ENCODE measurements at places on chromosomes 1 and 21.

DNA sequence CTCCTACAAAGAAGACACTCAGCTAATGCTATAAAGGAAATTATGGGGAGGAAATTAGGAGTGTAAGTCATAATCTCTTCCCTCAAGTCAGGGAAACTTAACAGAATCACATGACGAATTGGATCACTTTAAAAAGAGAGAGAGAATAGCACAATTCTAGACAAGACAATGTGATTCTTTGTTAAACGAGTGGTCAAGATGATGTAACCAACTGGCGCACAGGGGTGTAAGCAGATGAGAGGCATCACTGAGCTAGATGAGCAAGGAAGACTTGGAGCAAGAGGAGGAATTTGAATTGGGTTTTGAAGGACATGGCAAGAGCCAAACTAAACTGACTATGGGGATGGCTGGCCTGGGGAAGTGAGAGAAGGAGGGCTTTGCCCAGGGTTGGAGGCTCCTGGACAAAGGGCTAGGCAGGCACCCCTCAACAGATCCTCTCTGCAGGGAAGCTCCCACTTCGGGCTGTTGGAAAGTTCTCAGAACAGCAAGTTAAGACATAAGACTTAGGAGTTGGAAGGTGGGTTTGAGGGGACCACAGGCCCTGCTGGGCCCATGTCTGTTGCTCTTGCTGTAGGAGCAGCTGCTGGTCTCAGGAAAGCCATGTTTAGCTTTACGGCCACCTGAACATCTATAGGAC lies 123.9 kb upstream of the GRIK3 start:
- DNase-seq = no peak

DNA sequence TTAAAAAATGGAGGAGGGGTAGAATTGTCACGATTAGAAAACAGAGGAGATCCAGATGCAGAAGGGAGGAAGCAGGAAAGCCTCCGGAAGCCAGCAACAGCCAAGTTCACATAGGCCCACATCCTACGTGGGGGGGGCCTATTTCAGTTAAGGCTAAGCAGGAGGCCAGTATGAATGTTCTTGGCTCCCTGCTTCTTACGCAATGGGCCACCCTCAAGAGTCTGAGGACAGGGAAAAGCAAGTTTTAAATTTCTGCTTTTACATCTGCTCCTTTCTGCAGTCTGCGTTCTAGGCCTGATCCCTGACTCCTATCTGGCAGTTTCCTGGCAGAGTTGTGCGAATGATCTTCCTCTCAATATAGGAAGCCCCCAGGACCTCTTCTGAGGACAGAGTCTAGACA lies 30.6 kb downstream of the RABIF start:
- DNase-seq = peak; percentile 81

DNA sequence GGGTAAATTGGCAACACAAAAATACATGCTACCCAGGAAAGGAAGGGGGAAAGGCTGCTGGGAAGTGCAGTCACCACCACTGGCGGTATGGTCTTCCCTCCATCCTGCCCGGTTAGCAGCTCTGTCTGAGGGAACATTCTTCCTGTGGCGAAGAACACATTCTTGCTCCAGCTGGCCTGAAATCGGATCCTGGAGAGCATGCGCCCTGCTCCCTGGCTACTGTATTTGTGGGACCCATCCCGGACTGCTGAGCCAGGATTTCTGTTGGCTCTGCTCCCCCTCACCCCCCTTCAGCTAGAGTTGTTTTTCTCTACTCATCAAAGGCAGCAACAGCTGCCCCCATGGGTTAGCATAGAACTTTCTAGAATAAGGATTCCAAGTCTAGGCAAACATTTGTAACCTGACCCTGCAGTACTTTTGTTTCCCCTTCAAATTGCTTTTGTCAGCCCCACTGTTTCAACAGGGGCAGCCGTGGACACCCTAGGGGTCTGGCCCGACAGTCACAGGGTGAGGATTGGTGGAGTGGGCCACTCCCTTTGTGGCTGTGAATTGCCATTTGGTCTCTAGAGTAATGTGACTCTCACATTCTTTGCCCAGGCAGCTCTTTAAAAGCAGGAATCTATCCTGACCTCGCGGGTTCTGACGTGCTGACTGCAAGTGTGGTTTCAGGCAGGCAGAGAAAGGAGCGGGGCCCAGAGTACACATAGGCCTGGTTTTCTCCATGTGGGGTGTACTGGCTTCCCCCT lies 157.7 kb downstream of the TOMM20 start:
- peak; percentile 90 for DNase-seq

GRCh38 chr1:156659661-156659987 lies 17.6 kb downstream of the NES start:
- no peak for DNase-seq

DNA sequence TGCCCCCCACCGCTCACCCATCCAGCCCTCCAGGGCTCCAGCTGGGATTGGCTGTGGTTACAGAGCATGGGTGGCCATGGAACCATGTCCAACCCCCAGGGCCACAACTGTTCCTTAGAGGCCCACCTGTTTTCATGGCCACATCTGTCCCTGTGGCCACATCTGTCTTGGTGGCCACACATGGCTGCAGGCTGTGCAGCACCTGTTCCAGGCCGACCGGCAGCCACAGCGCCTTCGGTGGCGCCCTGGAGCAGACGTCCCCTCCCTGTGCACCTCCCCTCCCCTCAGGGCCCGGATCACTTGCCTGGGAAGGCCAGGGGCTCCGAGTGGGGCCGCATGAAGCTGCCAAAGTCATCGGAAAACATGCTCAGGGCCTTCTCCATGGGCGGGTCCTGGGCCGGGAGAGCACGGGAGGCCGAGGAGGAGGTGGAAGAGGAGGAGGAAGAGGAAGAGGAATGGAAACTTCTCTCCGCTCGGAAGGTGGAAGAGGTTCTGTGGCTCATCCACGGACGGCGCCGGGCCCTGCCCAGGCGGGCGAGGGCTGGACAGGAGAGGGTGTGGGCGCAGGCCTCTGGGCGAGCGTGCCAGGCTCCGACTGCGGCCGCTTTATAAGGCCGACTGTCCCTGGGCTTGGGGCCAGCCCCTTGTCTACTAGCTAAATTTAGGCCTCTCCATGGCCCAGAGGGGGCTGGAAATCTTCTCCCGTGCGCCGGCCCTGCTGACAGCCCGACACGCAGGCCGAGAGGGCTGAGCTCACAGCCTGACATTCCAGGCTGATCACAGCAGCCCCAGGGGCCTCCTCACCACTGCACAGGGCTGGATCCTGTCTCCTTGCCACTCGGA lies at the start of gene HSPB7:
HSPB7 (minus strand) TSS at position 583 of the 843 bp plus-strand sequence; CDS start at position 503, 80 bp downstream.
- peak; percentile 93 for DNase-seq

- no peak for DNase-seq
These were observed 12.8 kb upstream of the AADACL4 start for GRCh38 chr1:12630946-12631530.

GRCh38 chr1:2623571-2624337 lies 9.1 kb downstream of the MMEL1 start:
- no peak for DNase-seq

DNA sequence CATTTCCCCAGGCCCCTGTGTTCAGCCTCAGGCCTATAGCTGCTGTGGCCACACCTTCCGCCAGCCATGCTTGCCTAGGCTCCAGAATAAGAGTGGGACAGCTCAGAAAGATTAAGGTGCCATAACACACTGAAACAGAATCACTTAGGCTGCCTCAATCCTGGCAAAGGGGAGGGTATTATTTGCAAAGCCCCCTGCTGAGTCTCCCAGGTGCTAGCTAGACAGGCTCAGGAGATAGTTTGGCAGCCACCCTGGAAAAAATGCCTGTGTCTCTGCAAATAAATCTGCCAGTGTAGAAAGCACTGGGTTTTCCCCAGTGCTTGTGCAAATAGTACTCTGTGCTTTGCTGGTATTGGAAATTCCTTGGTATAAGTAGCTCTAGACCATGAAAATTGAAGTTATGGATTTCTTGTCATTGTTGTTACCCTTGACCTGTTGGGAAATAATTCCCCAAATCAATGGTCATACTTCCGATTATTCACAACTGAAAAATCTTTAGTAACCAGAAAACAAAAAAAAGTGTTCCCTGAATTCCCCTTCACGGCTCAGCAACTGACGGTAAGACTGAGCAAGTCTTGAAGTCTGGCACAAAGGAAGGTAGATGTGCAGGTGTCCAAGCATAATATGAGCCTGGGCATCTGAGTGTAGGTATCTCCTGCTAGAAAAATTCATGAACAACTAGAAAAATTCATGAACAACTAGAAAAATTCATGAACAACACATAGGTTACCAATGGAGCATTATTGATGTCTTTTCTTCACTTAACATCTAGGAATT lies 56.9 kb downstream of the PROX1 start:
- DNase-seq = no peak

DNA sequence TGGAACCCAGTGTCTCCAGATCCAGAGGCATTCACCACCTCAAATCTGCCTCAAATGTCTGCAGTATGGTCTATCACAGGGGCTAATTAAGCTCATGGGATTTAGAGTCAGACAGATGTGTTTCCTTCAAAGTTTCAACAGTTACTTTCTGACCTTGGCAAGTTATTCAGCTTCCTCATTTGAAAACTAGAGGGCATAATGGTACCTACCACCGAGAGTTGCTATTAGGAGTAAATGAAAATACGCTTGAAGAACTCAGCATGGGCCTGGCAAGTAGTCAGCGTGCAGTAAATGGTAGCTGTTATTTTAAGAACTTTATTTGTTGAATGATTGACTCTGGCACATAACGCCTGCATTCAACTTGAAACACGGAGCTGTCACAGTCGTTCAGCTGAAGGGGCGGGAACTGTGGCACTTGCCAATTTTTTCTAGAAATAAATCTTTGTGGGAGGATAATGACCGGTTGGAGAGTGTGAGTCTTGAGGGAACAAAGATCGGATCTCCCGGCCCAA lies 1.2 kb upstream of the CAP1 start:
- no peak for DNase-seq

DNA sequence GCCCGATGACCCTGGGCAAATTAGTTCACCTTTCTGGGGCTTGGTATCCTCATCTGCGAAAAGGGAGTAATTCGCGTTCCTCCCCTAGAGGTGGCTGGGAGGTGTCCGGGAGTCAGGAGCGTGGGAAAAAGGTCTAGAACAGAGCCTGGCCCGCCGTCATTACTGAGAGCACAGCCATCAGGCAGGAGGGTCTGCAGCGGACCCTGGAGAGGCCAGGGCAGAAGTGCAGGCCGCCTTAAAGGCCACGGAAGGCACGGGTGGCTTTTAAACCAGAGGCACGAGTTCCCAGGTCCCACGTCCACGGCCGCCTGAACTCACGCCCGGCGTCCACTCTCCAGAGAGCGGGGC lies 850 bp downstream of the PANK4 start:
- DNase-seq = no peak

DNA sequence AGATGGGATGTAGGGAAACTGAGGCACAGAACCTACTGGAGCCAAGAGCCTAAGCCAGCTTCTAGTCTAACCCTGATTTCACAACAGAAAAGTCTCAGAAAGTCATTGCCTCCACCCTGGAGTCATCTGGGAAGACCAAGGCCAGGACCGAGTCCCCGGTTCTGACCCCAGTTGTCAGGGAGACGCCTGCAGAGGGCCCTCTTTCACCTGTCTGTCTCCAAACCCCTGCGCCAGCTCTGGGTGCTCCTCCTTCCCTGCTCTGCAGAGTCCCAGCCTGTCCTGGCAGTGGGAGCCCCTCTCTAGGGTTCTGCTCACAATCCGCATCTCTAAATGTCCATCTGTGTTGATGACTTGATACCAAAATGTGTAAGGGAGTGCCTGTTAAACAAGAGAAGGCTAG lies 149.7 kb downstream of the PGBD5 start:
- no peak for DNase-seq

Measured in adipocyte (in vitro differentiated cells).